ENCODE measurements at places on chromosomes 7 and 10.

DNA sequence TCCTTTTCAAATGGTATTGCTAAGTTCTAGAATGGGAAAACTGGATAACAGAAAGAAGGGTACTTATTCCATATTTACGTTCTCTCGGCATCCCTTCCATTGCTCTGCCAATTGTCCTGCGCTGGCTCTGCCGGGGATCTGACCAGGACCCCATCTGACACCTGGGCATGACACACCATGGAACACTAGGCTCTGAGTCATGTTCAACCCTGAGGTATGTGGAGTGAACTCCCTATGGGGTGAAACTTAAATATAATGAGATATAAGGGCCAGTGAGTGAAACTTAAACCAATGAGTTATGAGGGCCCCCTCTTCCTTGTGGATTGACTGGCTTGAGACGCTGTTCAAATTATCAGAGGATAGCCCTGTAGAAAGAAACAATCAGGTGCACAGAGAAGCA, 55.1 kb upstream of the ZEB1 start:
- no peak overlapping the region for H3K4me3 ChIP-seq
- no peaks in the 10 kb centered on the region for H3K36me3 ChIP-seq
- peak; percentile 45 for DNase-seq
- H3K27ac ChIP-seq: no peak overlapping the region
- peaks cover 28% of the 10 kb centered on the region for H3K4me1 ChIP-seq
- H3K27me3 ChIP-seq: no peaks in the 10 kb centered on the region

DNA sequence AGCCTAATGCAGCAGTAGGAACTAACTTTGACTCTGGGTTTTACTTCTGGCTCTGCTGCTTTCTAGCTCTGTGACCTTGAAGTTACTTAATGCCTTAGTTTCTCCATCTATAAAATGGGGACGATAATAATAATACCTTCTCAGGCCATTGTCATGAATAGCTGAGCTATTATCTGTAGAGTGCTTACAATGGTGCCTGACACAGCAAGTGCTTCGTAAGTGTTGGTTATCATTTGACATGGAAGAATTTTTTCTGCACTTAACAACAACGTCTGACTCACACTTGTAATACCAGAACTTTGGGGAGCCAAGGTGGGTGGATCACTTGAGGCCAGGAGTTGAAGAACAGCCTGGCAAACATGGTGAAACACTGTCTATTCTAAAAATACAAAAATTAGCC, 140.5 kb downstream of the ARL4A start:
- H3K27me3 ChIP-seq: no peaks in the 10 kb centered on the region
- DNase-seq: peak; percentile 63
- no peaks in the 10 kb centered on the region for H3K36me3 ChIP-seq
- H3K4me1 ChIP-seq: peaks cover 3% of the 10 kb centered on the region

DNA sequence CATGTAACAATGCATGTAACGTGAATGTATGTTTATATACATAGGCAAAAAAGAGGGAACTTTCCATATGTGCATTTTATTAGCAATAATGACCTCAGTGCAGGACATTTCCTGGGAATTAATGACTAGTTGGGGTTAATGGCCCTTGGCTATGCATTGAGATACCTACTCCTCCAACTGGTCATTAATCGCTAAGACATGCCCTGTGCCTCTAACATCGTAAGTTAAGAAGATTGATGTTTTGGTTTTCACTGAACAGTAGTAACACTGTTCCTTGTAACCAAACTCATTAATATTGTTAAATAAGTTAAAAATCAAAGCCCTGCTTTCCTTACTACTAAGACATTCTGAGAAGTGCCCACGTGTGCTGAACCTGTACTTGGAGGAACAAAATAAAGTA, 61.7 kb downstream of the SEMA3D start:
- H3K4me3 ChIP-seq: no peak overlapping the region
- H3K27me3 ChIP-seq: no peaks in the 10 kb centered on the region
- H3K27ac ChIP-seq: no peak overlapping the region
- H3K36me3 ChIP-seq: no peaks in the 10 kb centered on the region
- peak; percentile 7 for DNase-seq

GRCh38 chr7:39153647-39154046, 175.9 kb downstream of the POU6F2 start:
- no peaks in the 10 kb centered on the region for H3K4me1 ChIP-seq
- H3K4me3 ChIP-seq: no peak overlapping the region
- H3K27me3 ChIP-seq: no peaks in the 10 kb centered on the region
- H3K27ac ChIP-seq: no peak overlapping the region

DNA sequence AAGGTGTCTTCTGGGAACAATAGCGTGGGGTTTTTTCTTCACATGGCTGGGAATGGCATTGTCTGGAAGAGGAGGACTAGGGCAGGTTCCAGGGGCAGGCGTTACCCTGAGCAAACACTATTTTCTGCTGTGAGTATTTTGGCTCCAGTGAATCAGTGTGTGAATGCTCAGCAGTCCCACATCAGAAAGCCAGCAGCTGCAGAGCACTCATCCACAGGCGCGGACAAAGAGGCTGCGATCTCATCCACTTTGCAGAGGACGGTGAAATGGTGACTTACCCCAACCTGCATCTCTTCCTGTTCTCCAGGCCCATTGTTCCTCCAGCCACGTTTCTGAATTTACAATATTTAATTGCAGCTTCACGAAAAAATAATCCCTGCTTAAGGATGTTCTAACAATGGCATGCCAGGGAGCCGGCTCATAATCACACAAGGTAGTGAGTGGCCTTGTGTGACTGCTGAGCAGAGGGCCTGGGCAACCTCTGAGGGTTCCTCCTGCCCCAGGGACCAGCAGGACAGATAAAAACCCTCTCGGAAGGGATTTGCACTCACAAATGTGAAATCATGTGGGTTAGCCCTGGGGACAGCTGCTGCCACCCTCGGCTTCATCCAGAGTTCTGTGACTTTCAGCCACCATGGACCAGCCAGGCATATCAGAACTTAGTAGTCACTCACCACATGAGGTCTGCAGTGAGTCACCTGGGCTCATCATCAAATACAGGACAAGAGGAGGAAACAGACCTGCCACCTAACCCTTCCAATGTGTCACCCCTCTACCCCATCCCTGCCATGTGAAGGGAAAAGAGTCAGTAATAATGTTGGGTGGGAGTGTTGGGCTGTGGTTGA, 65.0 kb upstream of the EN2 start:
- peaks cover 3% of the 10 kb centered on the region for H3K27me3 ChIP-seq
- DNase-seq: no peak
- H3K36me3 ChIP-seq: no peaks in the 10 kb centered on the region
- H3K27ac ChIP-seq: no peak overlapping the region

- H3K4me3 ChIP-seq: no peak overlapping the region
- no peak overlapping the region for H3K27ac ChIP-seq
- no peaks in the 10 kb centered on the region for H3K4me1 ChIP-seq
Measured at GRCh38 chr7:112372101-112372500, 78.2 kb upstream of the IFRD1 start.

DNA sequence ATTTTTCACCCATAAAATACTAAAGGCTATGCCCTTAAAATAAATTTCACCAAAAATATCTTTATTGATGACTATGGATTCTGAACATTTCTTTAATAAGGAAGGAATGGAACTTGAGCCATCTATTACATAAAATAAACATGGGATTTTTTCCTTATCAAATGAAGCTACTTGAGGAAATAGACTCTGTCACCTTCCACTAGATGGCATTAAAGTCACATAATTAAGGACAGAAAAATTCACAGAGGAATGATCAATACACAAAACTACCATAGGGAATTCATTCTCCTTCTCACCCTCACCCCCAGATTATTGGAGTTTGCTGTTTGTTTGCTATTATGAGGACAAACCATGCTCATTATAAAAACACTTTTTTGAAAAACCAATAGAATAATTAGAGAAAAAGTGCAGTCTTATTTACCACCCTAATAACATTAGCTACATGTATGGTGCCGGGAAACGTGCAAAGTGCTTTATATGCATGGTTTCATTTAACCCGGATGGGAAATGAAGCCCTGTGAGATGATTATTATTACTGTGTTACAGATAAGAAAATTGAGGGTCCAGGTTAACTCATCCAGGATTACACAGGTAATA, 21.1 kb upstream of the FOXI2 start:
- DNase-seq: peak; percentile 9
- H3K4me3 ChIP-seq: no peak overlapping the region
- H3K4me1 ChIP-seq: no peaks in the 10 kb centered on the region
- no peaks in the 10 kb centered on the region for H3K27me3 ChIP-seq
- no peaks in the 10 kb centered on the region for H3K36me3 ChIP-seq
- no peak overlapping the region for H3K27ac ChIP-seq

DNA sequence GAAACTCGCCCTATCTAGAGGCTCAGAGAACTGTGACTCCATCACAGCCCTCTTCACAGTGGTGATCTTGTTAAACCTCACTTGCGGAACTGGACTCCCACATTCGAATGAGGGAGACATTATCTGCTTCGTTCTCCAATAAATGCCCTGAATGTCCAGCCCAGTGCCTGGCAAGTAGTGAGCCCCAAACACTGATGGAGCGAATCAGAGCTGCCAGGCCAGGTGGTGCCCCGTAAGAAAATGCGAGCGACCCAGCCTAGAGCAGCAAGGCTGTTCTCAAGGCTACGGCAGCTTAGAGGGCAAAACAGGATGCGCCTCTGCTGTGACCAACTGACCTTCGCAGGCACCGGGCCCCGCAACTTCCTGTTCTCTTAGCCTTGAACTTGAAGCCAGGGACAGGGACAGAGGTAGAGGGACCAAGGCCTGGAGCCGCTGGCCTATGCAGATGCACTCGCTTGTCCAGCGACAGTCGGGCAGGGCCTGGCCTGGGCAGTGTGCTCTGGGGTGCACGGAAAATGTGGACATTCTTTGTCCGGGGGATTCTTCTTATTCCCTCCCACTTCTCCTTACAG, 217.6 kb downstream of the TCERG1L start:
- H3K27me3 ChIP-seq: no peaks in the 10 kb centered on the region
- no peak overlapping the region for H3K4me3 ChIP-seq
- no peaks in the 10 kb centered on the region for H3K36me3 ChIP-seq
- H3K4me1 ChIP-seq: no peaks in the 10 kb centered on the region

GRCh38 chr7:75644589-75644988, 94.2 kb downstream of the HIP1 start:
- peaks cover 5% of the 10 kb centered on the region for H3K4me1 ChIP-seq
- DNase-seq: no peak
- no peak overlapping the region for H3K4me3 ChIP-seq
- H3K27ac ChIP-seq: no peak overlapping the region
- no peaks in the 10 kb centered on the region for H3K36me3 ChIP-seq

DNA sequence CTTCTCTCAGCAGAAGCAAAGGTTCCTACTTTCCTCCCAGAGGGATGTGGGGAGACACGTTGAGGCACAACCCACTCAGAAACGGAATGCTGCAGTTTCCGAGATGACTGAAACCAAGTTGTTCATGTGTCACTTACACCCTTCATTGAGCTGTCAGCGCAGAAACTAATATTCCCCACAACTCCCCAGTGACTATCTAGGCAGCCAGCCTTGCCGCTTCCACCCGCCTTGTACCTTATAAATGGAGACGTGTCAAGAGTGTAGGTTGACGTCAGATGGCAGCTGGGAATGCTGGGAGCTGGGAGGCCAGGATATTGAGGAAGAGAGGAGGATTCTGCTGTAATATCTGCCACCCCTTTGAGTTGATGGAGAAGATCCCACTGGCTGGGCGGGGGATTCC, 15.1 kb downstream of the GPR26 start:
- no peaks in the 10 kb centered on the region for H3K36me3 ChIP-seq
- no peaks in the 10 kb centered on the region for H3K4me1 ChIP-seq
- no peaks in the 10 kb centered on the region for H3K27me3 ChIP-seq
- no peak overlapping the region for H3K4me3 ChIP-seq

- H3K27me3 ChIP-seq: no peaks in the 10 kb centered on the region
- peaks cover 2% of the 10 kb centered on the region for H3K36me3 ChIP-seq
- no peak for DNase-seq
- H3K4me1 ChIP-seq: peaks cover 61% of the 10 kb centered on the region
- H3K4me3 ChIP-seq: no peak overlapping the region
Measured at GRCh38 chr7:55190511-55191160, 171.8 kb downstream of the EGFR start.

DNA sequence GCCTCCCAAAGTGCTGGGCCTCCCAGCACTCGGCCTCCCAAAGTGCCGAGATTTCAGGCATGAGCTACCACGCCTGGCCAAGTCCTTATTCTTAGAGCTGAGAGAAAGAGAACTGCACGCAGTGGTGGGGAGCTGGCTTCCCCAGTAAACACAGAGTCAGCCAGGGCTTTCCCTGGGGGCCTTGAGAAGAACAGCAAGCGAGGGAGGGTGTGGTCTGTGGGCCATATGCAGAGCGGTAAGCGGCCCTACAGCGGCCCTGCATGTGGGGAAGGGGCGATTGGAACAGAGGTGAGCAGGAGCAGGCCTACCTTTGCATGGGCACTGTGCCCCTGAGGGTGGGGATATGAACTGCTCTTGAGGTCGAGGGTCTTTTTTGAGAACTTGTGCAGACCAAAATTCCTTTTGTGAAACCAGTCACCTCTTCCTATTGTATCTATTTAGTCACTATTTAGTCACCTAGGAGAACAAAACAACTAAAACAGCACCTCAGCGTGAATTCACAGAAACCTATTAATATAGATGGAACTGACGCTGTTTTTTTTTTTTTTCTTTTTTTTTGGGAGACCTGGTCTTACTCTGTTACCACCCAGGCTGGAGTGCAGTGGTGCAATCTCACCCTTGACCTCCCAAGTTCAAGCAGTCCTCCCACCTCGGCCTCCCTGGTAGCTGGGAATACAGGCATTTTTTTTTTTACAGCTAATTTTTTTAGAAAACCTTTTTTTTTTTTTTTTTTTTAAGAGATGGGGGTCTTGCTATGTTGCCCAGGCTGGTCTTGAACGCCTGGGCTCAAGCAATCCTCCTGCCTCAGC, 36.9 kb upstream of the SH2D4B start:
- peak overlapping the region; percentile 60 for H3K27ac ChIP-seq
- H3K4me3 ChIP-seq: no peak overlapping the region
- H3K36me3 ChIP-seq: peaks cover under 1% of the 10 kb centered on the region
- DNase-seq: no peak
- H3K4me1 ChIP-seq: peaks cover 83% of the 10 kb centered on the region

DNA sequence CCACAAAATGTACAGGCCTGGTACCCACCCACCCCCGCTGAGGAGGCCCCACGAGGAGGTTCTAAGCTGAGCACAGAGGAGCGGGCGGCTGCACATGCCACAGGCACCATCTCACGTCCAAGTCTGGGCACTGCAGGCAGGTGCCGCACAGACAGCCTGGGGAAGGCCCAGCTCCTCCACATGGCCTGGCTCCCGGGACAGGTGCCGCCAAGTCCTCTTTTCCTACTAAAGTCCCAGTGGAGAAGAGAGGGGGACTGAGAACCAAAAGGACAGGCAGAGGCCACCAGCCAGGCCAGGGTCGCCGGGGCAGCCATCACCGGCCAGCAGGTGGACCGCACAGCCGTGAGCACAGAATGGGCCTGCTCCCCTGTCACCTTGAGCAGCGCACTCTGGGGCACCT, 91.1 kb downstream of the MAD1L1 start:
- H3K36me3 ChIP-seq: no peaks in the 10 kb centered on the region
- H3K27me3 ChIP-seq: no peaks in the 10 kb centered on the region
- no peak overlapping the region for H3K4me3 ChIP-seq
- no peak overlapping the region for H3K27ac ChIP-seq

DNA sequence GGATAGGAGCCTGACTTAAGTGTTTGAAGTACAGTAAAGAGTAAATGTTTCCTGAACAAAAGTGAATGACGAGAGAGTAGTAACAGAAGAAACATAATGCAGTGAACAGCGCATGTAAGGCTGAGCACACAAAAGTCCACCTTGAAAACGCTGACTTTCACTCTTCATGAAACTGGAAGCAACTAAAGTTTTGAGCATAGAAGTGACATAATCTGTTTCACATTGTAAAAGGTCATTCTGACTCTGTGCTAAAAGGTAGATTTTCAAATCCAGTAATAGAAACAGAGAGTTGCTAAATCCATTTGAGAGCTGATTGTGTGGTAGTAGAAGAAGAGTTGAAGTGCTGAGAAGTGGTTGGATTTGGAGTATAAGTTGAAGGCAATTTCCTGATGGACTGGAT, 1037.0 kb downstream of the CNTNAP2 start:
- H3K4me3 ChIP-seq: no peak overlapping the region
- H3K4me1 ChIP-seq: no peaks in the 10 kb centered on the region
- H3K27me3 ChIP-seq: no peaks in the 10 kb centered on the region
- no peak for DNase-seq
- no peaks in the 10 kb centered on the region for H3K36me3 ChIP-seq
- no peak overlapping the region for H3K27ac ChIP-seq

Measured in astrocyte (in vitro differentiated cells and primary cell).